ENCODE measurements at places on chromosomes 5 and 9. TPM values are rescaled to one million over a fixed set of nuclear protein-coding genes. Genes with fewer than 3 reads are reported as not detected.

Gene CCL28
- 2.2 TPM for total RNA-seq

Gene FOXD4
- 0.40 TPM for total RNA-seq

Gene PCAT7
- total RNA-seq, result not detected

Gene ADCY2
- total RNA-seq, result 5.1 TPM

Gene B4GALT1
- 39.6 TPM for total RNA-seq

Gene IFNA2
- total RNA-seq, result not detected

Gene NEURL1B
- total RNA-seq, result 74.7 TPM

- no peak for DNase-seq
Observed at GRCh38 chr5:103801681-103802080, 239.1 kb upstream of the NUDT12 start.

DNA sequence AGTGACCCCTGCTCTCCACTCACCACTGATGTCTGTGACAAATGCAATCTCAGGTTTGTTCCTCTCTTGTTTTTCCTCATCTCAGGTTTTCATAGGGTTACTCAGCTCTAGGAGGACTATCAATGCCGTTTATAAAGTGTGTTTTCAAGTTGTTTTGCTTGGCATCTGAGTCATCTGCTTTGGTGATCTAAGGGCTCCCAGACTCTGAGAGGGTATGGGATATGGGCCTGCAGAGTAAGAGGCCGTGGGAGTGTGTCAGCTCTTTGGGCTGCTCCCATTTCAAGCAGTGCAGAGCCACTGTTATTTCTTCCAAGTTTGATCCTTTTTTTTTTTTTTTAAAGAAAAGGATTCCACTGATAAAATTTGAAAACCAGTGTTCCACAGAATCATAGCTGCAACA, 46.3 kb downstream of the NNT start:
- no peak for DNase-seq

DNA sequence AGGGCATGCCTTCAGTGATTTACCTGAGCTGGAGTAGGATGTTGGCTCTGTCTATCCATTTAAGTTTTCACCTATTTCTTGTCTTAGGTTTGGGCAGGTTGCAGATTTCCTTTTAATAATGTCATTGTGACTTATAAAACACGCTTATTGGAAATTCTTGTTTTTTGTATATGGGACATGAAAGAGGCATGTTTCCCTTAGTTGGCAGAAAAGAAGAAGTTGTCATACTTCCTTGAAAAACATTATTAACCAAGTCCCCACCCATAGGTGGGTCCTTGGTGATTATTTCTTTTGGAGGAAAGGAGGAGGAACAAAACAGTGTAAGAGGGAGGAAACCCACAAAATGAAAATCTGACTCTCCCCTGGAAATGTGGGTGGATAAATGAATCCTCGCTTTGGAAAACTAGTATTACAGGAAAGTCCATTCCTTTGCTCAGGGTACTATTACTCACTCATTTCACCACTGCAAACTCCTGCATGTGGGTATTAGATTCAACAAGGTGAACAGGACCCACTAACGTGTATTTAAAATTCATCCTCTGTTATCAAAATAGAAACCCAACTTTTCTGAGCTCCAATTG, 9.3 kb downstream of the CER1 start:
- DNase-seq, result no peak

GRCh38 chr5:124725622-124726258, 20.7 kb downstream of the ZNF608 start:
- DNase-seq, result no peak
